ENCODE measurements at places on chromosomes 11 and 22.

GRCh38 chr11:86704710-86705109, 32.3 kb upstream of the ME3 start:
- no peak for DNase-seq

GRCh38 chr11:69321877-69322361, 28.0 kb downstream of the MYEOV start:
- no peak for DNase-seq

- DNase-seq, result no peak
These were observed 19.6 kb downstream of the ACER3 start for GRCh38 chr11:76880314-76880713.

DNA sequence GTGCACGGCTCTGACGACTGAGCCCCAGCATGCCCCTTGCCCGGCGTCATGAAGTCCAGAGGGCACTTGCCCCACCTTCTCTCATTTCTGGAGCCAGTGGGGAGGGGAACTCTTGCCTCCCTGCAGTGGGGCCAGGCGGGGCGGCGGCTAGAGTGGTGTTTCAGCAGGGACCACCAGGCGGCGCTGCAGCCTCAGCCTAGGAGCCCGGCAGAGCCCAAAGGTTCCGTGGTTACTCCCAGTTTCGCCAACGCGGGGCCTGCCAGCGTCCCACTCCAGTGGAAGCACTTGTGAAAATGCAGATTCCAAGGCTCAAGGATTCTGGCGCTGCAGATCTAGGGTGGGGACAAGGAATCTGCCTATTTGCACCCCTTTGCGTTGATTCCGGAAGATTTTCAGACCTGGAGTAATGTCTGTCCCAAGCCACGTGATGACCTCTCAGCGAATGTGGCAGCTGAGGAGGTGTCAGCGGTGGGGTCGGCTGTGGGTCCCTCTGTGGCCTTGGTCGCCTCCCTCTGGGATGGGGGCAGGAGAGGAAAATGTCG, 55.7 kb downstream of the CD82 start:
- no peak for DNase-seq

DNA sequence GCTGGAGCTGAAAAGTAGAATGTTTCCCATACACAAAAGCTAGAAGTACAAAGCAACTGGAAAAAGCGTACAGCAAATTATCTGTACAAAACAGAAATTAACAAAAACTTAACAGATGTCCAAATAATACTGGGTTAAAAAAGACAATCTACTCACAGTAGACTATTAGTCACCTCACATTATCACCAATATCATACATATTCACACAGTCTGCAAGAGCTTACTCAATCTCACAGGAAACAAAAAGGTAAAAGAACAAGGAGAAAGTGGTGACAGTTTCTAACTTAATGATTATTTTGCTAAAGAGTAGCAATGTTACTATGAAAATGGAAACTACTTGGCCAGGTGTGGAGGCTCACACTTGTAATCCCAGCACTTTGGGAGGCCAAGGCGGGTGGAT, 11.9 kb downstream of the CELF1 start:
- no peak for DNase-seq

DNA sequence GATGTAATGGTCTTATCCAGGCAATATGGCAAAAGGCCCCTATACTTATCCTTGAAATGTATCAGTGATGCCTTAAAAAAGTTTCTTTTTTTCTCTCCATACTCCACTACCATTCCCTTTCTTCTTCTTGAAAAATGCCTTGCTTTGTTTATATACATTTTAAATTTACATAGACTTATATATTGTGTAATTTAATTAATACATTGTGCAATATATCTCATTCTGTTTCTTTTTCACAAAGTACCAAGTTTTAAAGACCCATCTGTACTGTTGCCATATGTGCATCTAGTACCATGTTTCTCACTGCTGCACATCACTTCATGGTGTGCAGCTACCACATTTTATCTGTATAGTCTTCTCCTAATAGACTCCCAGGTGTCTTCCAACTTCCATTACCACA, 7.5 kb downstream of the MMP8 start:
- DNase-seq, result no peak
